ENCODE measurements at places on chromosomes 7 and 10. TPM values are rescaled to one million over a fixed set of nuclear protein-coding genes. Genes with fewer than 3 reads are reported as not detected.

LLCFC1 gene
- total RNA-seq, result not detected

SKIDA1 gene
- 1.2 TPM for total RNA-seq

MYH16 gene
- total RNA-seq, result not detected

DNA sequence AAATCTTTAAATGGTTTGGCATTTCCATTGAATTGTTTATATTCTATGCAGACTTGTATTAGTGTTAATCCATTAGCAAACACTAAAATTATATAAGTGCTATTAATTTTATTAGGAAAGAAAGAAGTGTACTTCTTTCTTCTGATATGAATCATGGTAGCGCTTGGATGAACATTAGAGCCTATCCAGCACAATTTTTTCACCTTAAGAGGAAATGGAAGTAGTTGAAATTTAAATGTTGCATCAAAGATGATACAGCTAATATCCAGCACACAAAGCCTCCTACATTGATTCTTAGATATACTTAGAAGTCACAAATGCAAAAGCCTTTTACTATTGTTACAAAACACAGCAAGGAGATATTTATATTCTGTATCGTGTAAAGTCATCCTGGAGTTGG is 174.5 kb downstream of the AHR start:
- DNase-seq, result no peak

DNA sequence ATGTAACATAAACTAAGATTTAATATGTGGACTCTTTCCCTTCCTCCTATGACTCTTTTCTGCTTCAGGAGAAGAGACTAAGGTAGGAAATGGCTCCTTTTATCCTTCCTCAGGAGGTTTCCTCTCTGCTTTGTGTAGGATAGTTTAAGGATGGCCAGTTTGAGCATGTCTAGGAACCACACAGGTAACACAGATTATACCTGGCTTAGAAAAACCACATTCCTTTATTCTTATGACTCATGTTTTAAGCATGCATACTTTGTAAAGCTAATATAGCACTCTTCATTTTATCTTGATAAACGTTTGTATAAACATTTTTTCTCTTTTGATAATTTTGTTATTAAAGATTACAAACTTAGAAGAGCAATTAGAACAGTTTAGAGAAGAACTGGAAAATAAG is 57.8 kb downstream of the CYP51A1 start:
- DNase-seq, result no peak

GRCh38 chr10:87925570-87925969 is 62.1 kb downstream of the PTEN start:
- DNase-seq, result no peak

GRCh38 chr7:82032901-82033300 is 263.1 kb upstream of the HGF start:
- no peak for DNase-seq

GRCh38 chr7:39336442-39336841 is 229.8 kb upstream of the YAE1 start:
- no peak for DNase-seq

GRCh38 chr7:148772297-148773089 is 73.8 kb downstream of the CUL1 start:
- no peak for DNase-seq
